NCI-H774 (cell line): ENCODE measurements at places on chromosomes 6 and 20.
A peak's percentile ranks its signal among the peaks of the same experiment; 100 is the strongest.

GRCh38 chr6:7176208-7176607 is 68.4 kb downstream of the RREB1 start:
- DNase-seq, result no peak

- DNase-seq, result peak; percentile 28
Measured at GRCh38 chr6:137094411-137095008, 49.7 kb upstream of the IL20RA start.

- no peak for DNase-seq
Measured at GRCh38 chr6:13485303-13485702, 2.1 kb downstream of the GFOD1 start.

- DNase-seq, result peak; percentile 11
Measured at GRCh38 chr6:153947808-153948447, 91.1 kb upstream of the OPRM1 start.

GRCh38 chr6:142387997-142388815 is 86.4 kb downstream of the ADGRG6 start:
- DNase-seq, result no peak

DNA sequence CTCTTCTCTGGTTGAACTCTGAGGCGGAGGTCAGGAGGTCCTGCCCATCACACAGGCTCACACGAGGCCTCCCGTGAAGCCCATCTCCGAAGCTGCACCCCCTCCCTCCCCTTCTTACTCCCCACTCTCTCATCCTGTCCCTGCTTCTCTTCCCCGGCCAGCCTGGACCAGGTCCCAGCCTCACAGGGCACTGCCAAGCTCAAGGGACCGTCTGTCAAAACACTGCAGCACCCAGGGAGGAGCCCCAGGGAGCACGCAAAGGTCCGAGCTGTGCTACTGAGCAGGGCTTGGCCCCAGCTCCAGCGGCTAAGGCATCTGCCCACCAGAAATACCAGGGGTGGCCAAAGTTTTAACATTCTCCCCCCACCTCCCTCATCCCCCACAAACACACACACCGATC is 70.0 kb downstream of the PSMG4 start:
- DNase-seq, result no peak

DNA sequence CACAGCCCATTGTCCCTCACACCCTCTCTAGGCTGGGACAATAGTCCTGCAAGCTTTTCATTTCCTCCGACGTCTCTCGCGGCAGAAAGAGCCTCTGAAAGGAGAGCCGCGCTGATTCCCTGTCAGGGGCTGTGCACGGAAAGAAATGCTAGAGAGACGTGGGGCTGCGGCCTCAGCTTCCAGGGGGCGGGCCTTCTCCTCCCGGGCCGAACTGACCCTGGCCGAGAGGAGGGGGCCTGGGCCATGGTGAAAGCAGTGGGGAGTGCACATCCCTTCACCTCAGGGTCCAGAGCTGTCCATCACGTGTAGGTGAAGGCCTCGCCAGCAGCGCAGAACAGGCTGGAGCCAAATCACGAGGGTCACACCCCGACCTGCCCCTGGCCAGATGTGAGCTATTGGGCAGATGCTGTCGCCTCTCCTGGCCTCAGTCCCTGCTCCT is 220.4 kb downstream of the TAF4 start:
- DNase-seq, result no peak

- no peak for DNase-seq
Measured at GRCh38 chr6:119171864-119172588, 93.6 kb upstream of the FAM184A start.

DNA sequence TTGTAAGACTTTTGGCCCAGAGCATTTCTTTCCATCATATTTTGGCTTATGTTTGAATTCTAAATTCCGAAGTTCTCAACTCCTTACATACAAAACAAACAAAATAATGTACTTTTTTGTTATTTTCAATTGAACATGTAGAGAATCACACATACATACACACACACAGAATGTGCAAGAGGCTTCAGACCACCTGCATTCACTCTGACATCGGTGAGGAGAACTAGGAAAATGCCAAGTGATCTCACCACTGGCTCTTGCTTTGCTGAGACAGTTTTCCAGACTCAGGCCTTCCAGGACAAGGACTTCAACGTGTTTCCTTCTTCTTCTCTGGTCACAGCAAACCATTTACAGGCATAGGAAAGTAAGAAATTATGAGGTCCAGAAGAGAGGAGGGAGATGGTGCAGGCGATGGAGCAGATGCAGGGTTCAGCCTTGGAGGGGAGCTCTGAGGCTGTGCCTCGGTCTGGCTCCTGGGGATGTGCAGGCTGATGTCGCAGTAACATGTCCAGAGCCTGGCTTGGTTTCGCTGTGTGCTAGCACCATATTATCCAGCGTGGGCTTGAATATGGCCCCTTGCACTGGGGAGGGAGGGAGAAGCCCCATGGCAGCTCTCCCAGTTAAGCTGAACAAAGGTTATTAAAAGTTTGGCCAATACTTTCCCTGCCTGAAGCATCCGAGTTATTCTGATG is 93.4 kb downstream of the DACT2 start:
- no peak for DNase-seq

- peak; percentile 45 for DNase-seq
Measured at GRCh38 chr6:154167126-154167525, 128.1 kb downstream of the OPRM1 start.

DNA sequence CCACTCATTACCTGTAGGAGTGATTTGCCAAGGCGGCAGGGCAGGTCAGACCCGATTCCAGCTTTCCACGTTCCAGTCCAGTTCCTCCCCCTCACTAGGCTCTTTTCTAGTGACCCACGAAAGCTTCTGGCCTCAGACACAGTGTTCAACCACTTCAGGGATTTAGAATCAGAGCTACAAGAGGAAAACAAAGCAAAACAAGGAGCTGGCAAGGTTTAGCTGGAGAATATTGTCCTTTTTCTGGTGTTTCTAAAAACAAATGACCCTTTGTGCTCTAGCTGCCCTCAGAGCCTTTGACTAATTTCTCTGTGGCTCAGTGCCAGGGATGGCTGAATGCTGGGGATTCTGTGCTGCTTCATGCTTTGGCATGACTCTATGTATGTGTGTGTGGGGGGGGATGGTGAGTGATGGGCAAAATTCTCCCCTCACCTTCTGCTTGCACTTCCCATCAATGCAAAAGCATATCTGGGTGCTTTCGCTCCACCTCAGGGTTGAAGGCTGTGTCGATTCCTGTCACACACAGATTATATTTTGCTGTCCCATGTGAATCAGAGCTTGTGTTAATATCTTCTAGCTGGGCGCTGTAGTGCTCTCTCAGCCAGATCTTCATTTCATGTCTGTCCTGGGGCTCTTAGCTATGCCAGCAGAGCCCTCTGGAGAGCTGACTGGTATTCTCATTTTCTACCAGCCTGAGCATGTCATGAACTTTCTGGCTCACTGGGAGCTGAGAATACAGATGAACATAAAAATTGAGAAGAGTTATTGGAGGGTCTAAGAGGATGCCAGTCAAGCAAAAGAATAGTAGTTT is 19.3 kb upstream of the NEDD9 start:
- no peak for DNase-seq

- DNase-seq, result no peak
Measured at GRCh38 chr6:135117413-135117968, 62.9 kb upstream of the HBS1L start.

- DNase-seq, result peak; percentile 70
Measured at GRCh38 chr6:108589244-108589791, 28.6 kb downstream of the FOXO3 start.

- no peak for DNase-seq
Measured at GRCh38 chr6:53159558-53159957, 10.9 kb upstream of the GCM1 start.

DNA sequence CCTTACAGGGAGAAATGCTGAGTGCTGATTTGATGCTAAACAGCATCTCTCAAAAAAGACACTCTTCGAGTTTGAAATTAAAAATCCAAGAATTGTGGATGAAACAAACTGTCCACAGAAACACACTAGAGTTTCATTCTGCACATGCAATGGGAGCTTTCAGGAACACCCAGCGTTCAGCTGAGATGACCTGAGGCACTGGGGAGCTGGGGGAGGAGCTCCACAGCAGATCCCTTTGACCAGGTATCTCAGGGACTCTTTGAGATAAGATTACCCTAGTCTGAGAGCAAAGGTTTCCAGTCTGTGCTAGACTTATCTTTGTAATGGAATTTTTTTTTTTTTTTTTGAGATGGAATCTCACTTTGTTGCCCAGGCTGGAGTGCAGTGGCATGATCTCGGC is 70.8 kb upstream of the AGPAT4 start:
- no peak for DNase-seq

- no peak for DNase-seq
Measured at GRCh38 chr20:51492167-51493092, 50.1 kb downstream of the NFATC2 start.

GRCh38 chr20:36861625-36861874 is 14.4 kb upstream of the TLDC2 start:
- no peak for DNase-seq

GRCh38 chr6:133887156-133887879 is 1.6 kb upstream of the TCF21 start:
- no peak for DNase-seq

GRCh38 chr6:134564705-134565104 is 246.8 kb upstream of the SGK1 start:
- DNase-seq, result peak; percentile 84

GRCh38 chr20:62898970-62899632 is 27.2 kb downstream of the DIDO1 start:
- DNase-seq, result no peak

- DNase-seq, result no peak
Measured at GRCh38 chr20:3432844-3433243, 25.4 kb upstream of the DNAAF9 start.

DNA sequence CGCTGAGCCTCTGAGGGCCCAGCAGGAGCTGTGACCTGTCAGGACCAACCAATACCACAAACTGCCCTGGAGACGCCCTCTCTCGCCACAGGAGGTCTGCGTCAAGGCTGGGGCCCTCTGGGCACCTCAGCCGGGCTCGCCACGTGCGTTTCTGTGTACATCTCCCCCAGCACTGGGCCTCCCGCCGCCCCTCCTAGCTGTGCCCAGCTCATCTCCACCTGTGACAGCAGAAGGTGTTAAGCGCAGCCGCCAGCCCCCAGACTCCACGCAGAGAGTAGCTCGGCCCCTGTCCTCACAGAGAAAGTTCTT is 91.4 kb downstream of the TAF4 start:
- DNase-seq, result no peak

DNA sequence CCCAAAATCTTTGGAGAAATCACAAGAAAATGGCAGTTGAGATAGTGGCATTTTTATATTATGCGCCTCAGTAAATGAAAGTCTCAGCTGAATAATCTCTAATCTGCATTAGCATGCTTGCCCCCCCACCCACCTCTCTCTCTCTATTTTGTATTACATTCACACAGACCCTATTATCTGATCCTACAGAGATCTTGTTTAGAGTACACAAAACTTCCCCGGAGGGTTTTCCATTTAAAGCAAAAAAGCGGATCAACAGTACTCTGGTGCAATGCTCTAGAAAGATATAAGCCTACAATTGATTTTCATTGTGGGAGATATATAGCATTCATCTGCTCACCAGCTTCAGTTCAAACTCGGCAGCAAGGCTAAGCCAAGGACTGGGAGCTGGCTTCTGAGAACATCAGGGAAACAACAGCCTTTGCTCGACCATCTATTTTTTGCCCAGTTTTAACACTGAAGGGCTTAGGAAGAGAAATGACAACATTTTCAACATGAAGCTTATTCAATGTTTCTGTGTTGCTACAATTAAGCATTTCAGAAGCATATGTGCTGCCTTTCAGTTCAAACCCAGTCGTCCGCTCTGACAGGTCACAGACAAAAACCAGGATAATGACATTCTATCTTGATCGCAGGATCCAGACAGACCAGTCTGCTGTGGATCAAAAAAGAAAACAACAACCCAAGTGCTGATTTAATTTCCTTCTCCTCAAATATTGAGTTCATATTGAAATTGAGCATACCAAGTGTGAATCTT is 137.6 kb upstream of the ATXN1 start:
- no peak for DNase-seq

DNA sequence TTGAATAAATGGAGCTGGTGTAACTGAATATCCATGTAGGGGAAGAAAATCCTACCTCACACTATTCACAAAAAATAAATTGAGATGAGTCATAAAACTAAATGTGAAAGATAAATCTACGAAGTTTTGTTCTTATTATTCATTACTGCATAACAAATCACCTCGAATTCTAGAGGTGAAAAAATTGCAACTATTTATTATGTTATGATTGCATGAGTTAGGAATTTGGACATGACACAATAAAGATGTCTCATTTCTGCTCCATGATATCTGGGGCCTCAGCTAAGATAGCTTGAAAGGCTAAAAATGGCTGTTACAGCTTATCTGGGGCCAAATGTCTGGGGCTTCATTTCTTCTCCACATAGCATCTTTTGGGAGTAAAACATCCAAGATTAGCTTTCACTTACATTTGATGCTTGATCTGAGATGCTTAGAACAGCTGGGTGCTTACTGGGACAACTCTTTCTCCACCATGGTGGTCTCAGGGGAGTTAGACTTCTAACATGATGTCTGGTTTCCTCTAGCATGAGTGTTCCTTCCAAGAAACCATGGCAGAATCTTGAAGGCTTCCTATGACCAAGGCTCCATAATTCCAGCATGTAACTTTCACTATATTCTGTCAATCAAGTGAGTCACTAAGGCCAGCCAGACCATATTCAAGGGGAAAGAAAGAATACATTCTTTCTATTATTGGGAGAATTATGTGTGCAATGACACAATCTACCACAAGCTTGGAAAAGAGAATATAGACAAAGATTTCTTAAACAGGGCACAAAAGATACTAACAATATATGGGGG is 30.1 kb downstream of the OR2B6 start:
- no peak for DNase-seq

GRCh38 chr6:7050872-7051779 is 56.6 kb upstream of the RREB1 start:
- DNase-seq, result peak; percentile 61

DNA sequence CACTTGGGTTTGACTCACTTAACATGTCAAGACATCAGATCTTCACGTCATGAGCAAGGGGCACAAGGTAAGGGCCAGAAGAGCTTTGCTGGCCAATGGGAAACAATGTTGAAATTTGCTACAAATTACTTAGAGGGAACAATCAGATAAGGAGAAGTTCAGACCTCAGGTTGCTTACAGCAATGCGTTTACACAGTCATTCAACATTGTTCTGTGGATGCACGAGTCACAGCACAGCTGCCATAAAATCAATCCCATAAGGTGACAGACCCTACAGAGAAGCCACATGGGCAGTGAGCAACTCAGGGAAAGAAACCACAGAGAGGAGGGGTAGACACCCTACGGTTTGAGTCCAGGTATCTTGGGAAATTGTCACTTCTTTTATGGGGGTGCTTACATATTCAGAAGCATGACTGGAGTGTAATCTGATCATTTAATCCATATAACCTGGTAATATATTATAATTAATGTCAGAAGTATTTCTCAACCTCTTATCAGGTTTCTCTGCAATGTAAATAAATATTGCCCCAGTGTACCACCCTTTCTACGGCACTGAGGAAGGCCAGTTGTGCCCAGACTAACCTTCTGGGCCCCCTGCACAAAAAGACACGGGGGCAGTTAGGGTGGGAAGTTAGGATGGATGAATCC is 2.3 kb upstream of the SLC22A2 start:
- no peak for DNase-seq

DNA sequence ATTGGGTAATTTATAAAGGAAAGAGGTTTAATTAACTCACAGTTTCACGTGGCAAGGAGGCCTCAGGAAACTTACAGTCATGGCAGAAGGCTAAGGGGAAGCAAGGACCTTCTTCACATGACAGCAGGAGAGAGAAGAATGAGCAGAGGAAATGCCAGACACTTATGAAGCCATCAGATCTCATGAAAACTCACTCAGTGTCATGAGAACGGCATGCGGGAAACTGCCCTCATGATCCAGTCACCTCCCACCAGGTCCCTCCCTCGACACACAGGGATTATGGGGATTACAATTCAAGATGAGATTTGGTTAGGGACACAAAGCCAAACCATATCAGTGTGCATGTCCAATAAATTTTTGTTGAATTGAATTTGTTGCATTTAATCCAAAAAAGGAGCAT is 52.0 kb downstream of the ECT2L start:
- no peak for DNase-seq
